MM.1S (cell line): ENCODE measurements at places on chromosomes 4 and X.

GRCh38 chr4:111992351-111993168, 152.7 kb upstream of the FAM241A start:
- H3K27ac ChIP-seq: no peak overlapping the region
- H3K27me3 ChIP-seq: peaks cover 10% of the 10 kb centered on the region; the same call in 1 of the 2 replicates
- peaks cover 15% of the 10 kb centered on the region for H3K4me1 ChIP-seq
- H3K4me3 ChIP-seq: no peak overlapping the region
- no peak for DNase-seq
- H3K36me3 ChIP-seq: no peaks in the 10 kb centered on the region

DNA sequence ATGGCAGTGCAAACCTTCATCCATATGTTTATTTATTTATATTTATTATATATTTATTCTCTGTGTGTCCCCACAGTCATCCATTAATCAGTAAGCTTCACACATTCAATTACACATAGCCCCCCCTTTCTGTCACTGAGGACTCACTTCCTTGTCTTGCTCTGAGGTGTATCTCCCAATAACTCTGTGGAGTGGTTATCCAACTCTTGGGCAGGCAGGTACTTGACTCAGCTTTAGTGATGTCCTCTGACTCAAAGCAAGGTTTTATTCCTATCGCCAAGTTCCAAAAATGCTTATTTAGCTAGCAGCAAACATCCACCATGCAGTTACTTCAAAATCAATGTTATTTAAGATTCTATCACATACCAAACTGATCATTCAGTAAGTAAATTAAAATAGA, 25.2 kb upstream of the NDP start:
- no peak overlapping the region for H3K27ac ChIP-seq
- no peaks in the 10 kb centered on the region for H3K27me3 ChIP-seq
- no peaks in the 10 kb centered on the region for H3K36me3 ChIP-seq

GRCh38 chrX:70336767-70337166, 46.9 kb downstream of the KIF4A start:
- DNase-seq: peak; percentile 61
- H3K36me3 ChIP-seq: no peaks in the 10 kb centered on the region
- peak overlapping the region; percentile 51; the same call in 1 of the 2 replicates for H3K27ac ChIP-seq
- H3K4me3 ChIP-seq: no peak overlapping the region

- H3K27ac ChIP-seq: no peak overlapping the region
- H3K4me3 ChIP-seq: no peak overlapping the region
- H3K27me3 ChIP-seq: no peaks in the 10 kb centered on the region
- H3K36me3 ChIP-seq: no peaks in the 10 kb centered on the region
- no peak for DNase-seq
Observed at GRCh38 chr4:88291003-88291402, 6.6 kb upstream of the PPM1K start.

- H3K4me1 ChIP-seq: no peaks in the 10 kb centered on the region
- H3K27me3 ChIP-seq: no peaks in the 10 kb centered on the region
- H3K27ac ChIP-seq: no peak overlapping the region
- no peak overlapping the region for H3K4me3 ChIP-seq
Observed at GRCh38 chrX:149825424-149825823, 43.7 kb downstream of the MAGEA9 start.

- no peak overlapping the region for H3K27ac ChIP-seq
- no peaks in the 10 kb centered on the region for H3K27me3 ChIP-seq
- no peak overlapping the region for H3K4me3 ChIP-seq
- H3K36me3 ChIP-seq: no peaks in the 10 kb centered on the region
- no peak for DNase-seq
Observed at GRCh38 chr4:21960793-21961192, 12.2 kb upstream of the KCNIP4 start.
